ENCODE measurements at places on chromosomes 12 and 14.
A peak's percentile ranks its signal among the peaks of the same experiment; 100 is the strongest.

GRCh38 chr14:39265806-39266524 is 32.2 kb downstream of the MIA2 start:
- no peak for DNase-seq

GRCh38 chr14:91729756-91730155 is 2.1 kb downstream of the CATSPERB start:
- no peak for DNase-seq

DNA sequence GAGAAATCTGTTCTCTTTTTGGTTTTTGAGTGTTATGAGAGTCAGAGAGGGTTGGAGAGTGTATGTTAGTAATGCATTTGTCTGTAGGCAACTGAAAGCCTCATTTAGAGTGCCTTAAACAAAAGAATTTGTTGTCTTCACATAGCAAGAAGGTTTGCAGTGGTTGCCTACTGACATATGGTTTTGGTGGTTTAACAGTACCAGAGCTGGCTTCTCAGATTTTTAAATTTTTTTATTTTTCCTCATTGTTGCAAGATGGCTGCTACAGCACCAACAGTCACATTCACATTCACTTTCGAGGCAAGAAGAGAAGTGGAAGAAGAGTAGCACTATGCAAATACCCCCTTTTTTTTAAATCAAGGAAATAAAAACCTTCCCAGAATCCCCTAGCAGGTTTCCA is 106.5 kb downstream of the ADCK1 start:
- DNase-seq = no peak

DNA sequence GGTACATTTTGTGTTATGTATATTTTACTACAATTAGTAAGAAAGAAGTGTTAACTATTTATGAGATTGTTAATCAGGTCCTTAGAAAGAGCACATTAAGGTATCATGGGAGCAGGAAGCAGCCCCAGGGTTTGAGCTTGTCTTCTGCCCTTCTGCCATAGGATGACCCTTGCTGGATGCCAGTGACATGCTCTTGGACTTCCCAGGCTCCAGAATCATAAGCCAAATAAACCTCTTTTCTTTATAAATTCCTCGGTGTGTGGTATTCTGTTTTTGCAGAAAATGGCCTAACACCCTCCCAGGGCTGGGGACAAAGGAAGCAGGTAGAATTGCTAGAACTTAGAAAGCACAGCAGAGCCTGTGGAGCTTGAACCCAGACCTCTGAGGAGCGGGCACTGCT is 164.7 kb downstream of the VRK1 start:
- no peak for DNase-seq

DNA sequence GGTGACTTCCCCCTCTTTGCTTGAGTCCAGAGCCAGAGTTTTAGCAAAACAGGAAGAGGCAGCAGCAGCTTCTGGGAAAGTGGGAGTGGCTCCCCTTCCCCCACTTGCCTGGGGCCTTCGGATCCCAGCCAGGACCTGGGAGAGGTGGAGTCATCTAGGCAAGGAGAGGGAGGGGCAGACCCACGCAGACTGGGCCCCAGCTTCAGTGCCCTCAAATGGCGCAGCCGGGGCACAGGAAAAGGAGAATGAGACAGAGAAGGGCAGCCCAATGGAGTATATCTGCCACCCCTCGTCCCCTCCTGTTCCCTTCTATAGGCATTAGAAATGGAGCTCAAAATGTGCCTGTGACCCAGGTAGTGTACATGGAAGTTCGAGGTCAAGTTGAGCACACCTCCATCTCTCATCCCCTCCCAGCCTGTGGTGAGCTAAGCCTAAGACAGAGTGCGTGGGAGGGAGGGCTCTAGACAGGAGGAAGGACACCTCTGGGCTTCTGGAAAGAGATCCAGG is 9.3 kb upstream of the HDAC7 start:
- DNase-seq = no peak

- DNase-seq = no peak
Observed at GRCh38 chr14:71733210-71733883, 198.9 kb upstream of the RGS6 start.

- DNase-seq = no peak
Observed at GRCh38 chr12:52250048-52250990, 17.3 kb downstream of the KRT7 start.

DNA sequence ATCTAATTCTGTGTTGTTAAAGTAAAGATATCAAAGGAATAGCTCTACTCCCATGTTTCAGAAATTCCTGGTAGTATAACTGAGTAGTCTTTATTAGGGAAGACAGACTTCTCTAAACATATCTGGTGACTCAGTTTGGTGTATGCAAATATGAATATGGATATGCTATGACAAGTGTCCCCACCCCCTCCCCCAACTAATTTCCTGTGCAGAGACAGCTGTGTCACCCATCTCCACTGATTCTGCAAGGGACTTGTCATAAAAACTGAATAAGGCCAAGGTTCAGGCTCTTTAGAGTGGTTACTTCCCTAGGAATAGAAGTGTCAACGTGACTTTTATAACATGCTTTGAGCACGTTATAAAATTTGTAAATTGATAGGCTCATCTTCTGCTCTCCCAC is 429.1 kb downstream of the DAD1 start:
- no peak for DNase-seq

- DNase-seq = no peak
Observed at GRCh38 chr14:35385042-35385839, 19.3 kb downstream of the NFKBIA start.

- no peak for DNase-seq
Observed at GRCh38 chr14:95510804-95511203, 5.6 kb downstream of the SYNE3 start.

- DNase-seq = no peak
Observed at GRCh38 chr12:62319058-62319457, 58.9 kb downstream of the USP15 start.

DNA sequence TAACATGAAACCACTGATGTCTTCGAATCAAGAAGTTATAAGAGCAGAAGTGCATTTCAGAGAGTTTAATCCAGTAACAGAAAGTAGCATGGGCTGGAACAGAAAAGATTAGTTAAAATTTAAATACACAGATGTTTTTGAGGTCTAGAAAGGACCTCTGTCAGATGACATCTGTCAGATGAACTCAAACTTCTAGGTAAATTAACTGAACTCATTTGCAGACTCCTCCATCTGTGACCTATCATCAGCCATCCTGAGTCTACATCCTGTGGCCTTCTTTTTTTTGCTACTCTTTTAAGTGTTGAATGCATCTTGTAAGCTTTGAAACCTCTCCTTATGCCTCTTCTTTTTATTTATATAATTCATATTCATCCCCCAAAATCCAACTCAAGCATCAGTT is 53.3 kb downstream of the C2CD5 start:
- DNase-seq = no peak

DNA sequence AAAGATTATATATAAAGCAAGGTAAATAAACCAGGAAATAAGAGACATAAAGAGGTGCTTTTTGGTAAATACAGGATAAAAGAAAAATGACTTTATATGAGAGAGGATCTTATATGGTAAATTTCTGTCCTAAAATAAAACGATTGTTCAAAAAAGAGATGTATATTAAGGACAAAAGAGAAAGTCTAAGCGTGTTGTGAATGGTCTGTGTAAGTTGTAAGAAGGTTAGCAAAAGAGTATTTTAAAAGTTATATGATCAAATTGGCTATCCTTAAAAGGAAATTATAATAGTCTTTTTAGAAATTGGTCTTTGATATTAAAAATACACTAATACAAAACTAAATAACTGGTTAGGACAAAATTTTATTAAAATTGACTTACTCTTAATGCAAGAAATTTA is 14.1 kb upstream of the ACSM4 start:
- DNase-seq = no peak

- no peak for DNase-seq
Observed at GRCh38 chr12:105189293-105189692, 46.7 kb downstream of the APPL2 start.

GRCh38 chr14:93543766-93544165 is 113.0 kb downstream of the UNC79 start:
- DNase-seq = no peak

DNA sequence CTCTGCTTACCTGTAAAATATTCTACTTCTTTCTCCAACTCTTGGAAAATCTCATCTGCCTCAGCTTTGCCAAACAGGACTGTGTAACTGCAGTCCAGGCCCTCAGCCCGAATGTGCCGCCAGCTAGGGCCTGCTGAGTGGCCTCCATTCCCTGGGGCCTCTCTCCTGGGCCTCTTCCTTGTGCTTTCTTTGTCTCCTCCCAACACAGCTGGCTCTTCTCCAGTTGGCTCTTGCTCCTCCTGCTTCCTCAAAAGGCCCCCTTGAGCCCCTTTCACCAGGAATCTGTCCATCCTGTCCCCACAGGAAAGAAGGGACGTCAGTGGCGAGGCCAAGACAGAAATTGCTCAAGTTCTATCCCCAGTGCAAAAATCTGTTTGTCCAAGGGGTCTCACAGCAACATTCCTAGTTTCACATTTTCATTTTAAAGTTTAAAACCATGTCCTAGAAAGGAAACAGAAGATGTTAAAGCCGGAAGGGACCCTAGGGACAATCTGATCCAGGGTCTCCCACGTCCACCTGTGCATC is 713 bp downstream of the ALKBH2 start:
- no peak for DNase-seq

DNA sequence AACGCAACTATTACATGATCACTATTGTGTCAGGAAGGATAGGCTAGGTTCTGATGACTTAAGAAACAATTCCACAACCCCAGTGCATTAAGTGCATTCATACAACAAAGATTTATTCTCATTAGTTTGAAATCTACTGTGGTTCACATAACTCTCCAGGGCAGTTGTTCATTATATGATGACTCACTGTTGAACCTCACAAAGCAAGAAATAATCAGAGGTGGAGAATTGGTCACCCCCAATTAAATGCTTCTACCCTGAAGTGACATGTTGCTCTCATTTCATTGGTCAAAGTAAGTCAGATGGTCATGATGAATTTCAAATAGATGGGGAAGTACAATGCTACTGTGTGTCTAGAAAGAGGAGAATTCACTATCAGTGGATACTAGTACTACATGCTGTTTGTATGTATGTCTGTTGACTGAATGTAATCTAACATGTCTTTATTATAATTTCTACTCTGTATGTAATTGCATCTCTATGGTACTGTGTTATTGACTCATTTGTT is 6.1 kb upstream of the HELB start:
- DNase-seq = no peak

DNA sequence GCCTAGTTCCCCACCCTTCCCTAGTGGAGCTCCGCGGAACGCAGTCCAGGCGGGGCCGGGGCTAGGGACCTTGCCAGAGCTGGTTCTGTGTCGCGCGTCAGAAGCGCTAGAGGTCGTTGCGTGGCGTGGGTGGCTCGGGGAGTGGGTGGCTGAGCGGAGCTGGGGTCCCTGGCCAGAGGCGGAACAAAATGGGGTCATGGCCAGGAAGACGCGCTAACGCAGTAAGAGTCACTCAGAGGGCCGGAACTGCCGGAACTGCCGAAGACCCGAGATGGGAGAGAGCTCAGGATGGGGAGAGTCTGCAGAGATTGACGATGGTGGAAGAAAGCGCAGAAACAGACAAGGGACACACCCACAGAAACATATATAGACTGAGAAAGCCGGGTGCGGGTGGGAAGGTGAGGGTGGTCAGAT is 4.8 kb downstream of the DGKA start:
- peak; percentile 51 for DNase-seq

- DNase-seq = no peak
Observed at GRCh38 chr14:104642540-104642868, 37.9 kb upstream of the TMEM179 start.
